ENCODE measurements at places on chromosomes 1 and 21.

DNA sequence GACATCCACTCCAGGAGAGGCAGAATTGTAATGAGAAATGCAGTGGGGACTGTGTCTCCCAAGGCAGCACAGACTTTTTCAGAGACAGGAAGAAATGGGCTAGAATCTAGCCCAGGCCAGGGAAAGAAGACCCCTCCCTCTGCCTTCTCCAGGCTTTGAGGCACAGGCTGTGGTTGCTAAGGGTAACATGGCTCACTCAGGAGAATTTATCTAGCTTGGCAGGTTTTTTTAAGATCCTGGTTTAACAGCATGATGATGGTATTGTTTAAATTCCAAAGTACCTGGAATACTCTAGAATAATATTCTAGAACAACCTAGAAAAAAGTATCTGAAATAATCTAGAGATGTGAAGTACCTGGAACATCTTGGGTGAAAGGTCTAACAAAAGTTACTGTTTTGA lies 125.6 kb downstream of the URB2 start:
- no peak for DNase-seq

GRCh38 chr1:1427106-1427819 lies 6.2 kb upstream of the ANKRD65 start:
- no peak for DNase-seq

GRCh38 chr1:166159656-166160055 lies 7.1 kb downstream of the FAM78B start:
- DNase-seq: no peak

- no peak for DNase-seq
These were observed 98.9 kb downstream of the CSMD2 start for GRCh38 chr1:34066166-34066565.

- DNase-seq: no peak
These were observed 73.3 kb downstream of the PLPP3 start for GRCh38 chr1:56505792-56506743.

DNA sequence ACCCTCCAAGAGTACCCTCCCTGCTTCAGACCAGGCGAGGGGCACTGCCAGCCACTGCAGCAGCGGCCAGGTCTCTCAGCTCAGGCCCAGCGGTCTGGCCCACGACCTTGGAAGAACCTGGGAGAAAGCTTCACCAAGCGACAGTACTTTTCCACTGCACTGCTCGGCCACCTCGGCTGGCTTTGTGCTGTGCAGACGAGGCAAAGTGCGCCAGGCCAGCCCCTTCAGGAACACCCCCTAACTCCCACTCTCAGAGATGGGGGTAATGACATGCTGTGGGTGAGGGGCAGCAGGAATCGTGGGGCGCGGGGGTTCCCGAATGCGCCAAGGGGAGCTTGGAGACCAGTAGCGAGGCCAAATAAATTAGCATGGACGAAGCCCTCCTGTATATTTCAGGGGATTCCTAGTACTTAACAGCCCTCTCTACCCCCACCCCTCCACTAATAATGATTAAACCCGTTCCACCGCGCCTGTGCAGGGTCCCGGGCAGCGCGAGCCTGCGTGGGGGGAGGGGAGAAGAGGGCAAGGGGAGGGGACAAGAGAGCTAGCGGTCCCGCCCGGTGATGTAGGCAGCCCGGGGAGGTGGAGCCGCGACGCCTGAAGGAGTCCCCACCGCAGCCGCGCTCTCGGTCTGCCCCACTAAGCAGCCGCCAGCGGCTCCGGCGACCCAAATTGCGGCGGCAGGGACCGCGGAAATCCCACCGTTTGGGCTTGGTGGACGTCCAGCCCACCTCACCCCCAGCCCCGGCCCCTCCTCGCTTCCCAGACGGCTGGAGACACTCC lies at the start of gene FAM43B:
Gene FAM43B, plus strand, starts transcription at position 629 of the 783 bp plus-strand sequence. CDS start 401 bp downstream, outside the sequence.
- DNase-seq: no peak

DNA sequence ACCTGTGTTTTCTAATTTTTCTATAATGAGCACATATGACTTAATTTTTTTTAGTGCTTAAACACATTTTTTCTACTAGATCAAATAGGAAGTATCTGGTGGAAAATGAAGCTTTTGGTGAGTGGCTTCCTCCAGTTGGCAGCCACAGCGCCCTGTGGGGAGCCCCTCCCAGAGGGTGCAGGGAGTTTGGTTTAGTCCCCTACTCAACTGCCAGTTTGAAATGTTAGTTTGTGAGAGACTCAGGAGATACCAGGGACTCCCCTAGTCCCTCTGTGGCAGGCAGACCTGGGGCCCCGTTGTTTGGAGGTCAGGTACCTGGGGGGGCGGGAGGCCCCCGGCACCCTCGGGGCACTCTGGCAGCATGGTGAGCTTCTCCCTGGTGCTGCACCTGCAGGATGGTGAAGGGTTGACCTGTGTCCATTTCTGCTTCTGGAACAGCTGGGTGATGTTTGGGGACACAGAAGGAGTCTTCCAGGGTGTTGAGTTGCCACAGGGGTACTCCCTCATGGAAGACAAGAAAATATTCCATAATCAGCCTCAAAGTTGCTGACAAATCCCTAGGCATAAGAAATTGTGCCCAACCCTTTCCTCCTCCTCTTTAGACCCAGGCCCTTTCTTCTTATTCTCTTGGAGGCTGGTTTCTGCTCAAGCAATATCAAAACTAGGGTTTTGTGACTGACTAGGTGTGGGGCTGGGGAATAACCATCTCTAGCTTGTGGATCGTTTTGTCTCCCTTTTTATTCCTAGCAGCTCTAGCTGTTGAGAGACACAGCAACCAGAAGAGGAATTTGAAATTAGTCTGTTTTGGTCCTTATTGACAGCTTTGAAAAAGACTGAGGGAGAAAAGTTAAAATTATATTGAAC lies 91.6 kb downstream of the ABCA4 start:
- DNase-seq: no peak

GRCh38 chr21:46356494-46357334 lies 32.8 kb downstream of the PCNT start:
- DNase-seq: no peak

DNA sequence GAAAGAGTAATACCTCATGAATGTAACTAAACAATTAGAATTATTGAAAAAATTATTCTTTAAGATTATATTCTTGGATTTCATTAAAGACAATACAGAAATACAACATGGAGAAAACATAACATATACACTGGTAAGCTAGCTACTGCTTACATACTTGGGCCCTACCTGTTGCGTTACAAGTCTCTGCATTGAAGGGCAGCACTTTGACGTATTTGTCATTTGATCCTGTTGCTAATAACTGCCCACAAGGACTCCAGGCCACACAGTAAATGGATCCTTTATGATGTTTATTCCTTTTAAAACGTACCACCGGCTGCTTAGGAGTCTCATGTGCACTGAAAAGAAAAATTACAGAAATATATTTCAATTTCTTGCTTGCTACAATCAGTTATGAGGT lies 19.8 kb upstream of the CLCC1 start:
- DNase-seq: no peak

DNA sequence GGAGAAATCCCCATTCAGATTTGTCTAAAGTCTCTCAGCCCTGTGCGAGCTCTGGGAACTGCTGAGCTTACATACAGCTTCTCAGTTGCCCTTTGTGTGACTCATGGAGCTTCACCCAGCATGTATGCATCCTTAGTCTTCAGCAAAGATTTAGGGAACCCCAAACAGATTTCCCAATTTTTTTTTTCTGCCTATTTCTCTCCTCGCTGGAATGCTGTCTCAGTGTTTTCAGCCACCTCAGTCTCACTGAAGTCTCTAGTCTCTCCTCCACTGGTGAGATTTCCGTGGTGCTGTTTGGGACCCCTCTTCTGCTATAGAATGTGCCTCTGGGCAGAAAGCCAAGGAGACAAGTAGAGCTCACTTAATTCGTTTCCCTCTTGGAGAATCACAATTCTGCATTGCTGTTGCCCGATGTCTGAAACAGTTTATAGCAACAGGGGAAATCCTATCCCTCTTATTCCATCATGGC lies 28.1 kb upstream of the TXLNA start:
- no peak for DNase-seq

All from stimulated activated CD4-positive, alpha-beta T cell treated with anti-CD3 and anti-CD28 coated beads, Interleukin-4, amount 100 ng/mL, for 48 hours (primary cell).